Stimulated activated CD8-positive, alpha-beta memory T cell treated with anti-CD3 and anti-CD28 coated beads, Interleukin-15, amount 100 ng/mL, for 1 hour (primary cell): ENCODE measurements at places on chromosomes 2 and 18.

DNA sequence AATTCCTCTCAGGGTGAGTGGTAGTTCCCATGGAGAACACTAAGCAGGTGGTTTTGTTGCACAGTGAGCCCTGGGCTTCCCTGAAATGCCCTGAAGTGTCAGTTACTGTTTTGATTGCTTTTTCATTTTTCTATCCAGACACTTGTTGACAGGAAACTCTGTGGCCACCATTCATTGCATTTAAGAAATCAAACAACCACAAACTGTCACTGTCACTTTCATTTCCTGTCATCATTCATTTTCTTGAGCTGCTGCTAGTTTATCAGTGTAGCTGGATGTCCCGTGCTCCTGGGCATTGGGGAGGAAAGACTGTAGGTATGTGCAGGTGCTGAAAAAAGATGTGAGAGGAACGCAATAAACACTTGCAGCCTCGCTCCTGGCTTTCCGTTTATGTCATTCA, 891.6 kb upstream of the ZEB2 start:
- DNase-seq: no peak

GRCh38 chr18:74597034-74597661, 522 bp upstream of the ZNF407 start:
- DNase-seq: peak; percentile 41

DNA sequence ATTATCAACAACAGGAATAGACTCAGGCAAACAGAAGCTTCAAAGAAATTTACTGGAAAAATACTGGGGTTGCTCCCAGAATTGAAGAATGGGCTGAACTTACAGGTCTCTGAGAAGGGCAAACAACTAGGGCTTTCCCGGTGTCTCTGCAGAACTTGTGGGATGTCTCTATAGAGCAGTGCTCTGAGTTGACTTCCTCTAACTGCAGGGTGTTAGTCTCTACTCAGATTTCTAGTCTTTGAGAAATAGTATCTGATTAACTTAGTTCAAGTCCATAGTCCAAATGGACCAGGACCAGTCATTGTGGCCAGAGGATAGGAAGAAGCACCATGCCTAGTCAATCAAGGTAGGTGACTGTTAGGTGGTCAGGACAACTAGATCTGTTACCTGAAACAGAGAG, 45.8 kb downstream of the LIMS1 start:
- DNase-seq: no peak

DNA sequence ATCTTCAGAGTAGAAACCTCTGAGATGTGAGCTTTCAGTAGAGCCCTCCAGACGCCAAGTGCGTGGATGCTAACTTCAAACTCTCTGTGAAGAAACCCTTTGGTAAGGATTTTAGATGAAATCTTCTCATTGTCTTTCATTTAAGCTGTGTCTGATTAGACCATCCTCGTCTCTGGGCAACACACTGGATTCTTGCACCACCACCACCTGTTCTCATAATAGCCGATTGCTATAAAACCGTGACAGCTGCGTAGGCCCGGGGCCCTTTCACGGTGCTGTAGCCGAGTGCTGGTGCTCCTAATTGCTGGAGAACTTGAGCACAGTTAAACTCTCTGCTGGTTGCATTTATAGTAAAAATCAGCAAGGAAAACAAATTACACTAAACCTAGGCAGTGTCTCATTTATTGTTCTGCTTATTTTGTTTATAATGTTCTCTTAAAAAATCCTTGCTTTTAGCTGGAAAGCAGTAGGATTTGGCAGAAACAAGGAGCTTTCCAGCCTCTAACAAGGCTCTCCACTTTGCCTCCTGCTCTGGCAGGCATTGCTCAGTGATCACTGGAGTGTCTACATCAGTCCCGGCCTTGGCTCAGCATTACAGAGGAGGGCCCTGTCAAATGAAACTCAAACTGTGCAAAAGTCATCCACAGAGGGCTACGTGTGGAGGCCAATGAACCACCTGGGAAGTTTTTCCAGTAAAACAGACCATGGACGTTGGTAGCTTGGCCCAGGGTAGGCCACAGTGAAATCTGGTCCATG, 40.9 kb upstream of the MBP start:
- DNase-seq: no peak

DNA sequence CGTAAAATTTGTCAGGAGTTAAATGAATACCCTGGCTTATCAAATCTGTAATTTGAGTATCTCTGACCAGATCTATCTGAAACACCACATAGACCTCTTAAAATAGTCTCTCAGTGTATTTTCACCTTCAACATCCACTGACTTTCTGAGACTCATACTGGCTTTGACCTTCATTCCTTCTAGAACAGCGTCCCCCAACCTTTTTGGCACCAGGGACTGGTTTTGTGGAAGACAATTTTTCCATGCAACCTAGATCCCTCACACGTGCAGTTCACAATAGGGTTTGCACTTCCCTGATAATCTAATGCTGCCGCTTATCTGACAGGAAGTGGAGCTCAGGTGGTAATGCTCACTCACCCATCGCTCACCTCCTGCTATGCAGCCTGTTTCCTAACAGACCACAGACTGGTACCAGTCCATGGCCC, 3.2 kb downstream of the NBAS start:
- DNase-seq: no peak

- DNase-seq: no peak
Observed at GRCh38 chr2:218478544-218478943, 59.6 kb downstream of the VIL1 start.

DNA sequence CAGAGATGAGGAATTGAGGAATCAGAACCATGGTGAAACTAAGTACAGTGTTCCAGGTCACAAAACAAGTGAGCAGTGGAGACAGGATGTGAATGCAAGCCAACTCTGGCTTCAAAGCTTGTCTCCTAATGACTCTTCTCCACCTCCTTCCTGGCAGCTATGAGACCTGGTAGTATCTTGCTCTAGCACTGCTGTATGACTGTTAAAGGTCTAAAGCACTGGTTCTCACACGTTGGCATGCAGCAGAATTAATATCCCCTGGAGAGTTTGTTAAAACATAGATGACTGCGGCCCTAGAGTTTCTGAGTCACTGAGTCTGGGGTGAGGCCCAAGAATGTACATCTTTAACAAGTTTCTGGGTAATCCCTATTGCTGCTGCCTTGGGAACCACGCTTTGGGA, 63.3 kb downstream of the SUCLG1 start:
- no peak for DNase-seq

DNA sequence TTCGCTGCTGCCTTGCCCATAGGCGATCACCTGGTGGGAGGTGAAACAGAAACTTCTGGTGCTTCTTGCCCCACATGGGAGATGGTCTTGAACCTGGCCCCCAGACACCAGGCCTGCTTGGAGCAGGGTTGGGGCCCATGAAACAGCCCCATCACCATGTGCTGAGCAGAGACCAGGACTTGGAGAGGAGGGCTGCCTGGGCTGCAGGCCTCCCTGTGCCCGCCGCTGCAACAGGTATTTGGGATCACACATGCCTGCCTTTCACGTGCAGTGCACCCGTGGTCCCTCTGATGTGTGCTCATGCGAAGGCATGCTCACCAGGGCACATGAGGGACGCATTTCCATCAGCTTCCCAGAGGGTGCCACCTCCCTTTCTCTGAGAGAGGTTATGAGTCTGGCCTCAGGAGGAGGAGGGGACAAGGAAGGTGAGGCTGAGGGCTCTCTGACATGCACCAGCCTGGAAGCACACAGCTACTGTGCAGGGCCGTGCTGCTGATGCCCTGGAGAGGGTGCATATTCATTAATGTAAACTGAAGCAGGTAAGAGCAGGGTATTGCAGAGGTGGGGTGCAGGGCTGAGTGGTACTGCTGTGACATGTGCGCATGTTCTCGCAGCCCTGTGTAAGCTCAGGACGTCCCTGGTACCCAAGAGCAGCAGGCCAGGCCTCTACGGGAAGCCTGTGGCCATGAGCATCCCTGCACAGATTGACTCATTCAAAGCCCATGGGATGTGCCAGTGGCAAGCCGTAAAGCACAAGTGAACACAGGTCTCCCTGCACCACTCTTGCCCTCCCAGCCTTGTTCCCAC, 4.2 kb upstream of the OXER1 start:
- DNase-seq: no peak

DNA sequence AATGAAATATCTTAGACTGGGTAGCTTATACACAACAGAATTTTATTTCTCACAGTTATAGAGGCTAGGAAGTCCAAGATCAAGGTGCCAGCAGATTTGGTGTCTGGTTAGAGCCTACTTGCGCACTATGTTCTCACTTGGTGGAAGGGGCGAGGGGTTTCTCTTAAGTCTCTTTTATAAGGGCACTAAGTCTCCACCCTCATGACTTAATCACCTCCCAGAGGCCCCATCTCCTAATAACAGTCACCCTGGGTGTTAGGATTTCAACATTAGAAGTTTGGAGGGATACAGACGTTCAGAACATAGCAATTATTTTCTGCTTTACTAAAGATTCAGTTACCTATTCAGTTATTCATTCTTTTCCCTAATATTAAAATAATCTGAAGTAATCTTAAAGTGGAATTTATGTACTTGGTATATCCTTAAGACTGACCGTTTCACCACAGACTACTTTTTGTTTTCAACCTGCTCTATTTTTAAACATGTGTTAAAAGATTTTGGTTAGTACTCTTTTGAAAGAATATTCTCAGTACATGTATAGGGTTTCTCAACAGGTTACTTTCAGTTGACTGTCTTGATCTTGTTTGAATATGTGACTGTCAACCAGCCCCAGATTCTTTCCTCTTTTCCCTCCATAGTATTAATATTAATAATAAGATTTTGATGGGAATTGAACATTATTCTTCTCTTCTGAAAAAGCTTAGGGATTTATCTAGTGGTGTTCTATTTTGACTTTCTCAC, 130.0 kb downstream of the TAF4B start:
- no peak for DNase-seq

DNA sequence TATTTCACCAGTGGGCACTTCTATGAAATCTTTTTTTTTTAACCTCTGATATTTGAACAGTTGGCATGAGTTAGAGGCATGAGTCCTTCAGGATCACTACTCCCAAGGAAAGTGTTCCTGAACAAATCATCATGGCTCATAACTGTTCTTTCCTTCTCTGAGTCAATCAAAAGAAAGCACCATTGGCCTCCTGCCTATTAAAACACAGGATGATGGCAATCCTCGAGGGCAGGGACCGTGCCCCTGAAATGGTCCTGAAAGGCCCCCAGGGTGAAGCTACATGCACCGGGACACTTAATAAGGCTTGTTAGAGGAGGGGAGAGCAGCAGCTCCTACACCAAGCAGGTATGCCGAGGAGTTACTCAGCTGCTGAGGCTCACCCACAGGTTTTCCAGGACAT, 43.5 kb downstream of the SLC14A2 start:
- no peak for DNase-seq
